GM20000 (cell line): ENCODE measurements at places on chromosomes 3 and 15.
A peak's percentile ranks its signal among the peaks of the same experiment; 100 is the strongest.

GRCh38 chr3:33115024-33115768 lies 1.4 kb downstream of the CRTAP start:
- no peak for DNase-seq

- DNase-seq, result no peak
These were observed 343.5 kb downstream of the EDEM1 start for GRCh38 chr3:5531039-5531438.

- peak; percentile 60 for DNase-seq
These were observed 73.0 kb downstream of the OXNAD1 start for GRCh38 chr3:16337856-16338540.

DNA sequence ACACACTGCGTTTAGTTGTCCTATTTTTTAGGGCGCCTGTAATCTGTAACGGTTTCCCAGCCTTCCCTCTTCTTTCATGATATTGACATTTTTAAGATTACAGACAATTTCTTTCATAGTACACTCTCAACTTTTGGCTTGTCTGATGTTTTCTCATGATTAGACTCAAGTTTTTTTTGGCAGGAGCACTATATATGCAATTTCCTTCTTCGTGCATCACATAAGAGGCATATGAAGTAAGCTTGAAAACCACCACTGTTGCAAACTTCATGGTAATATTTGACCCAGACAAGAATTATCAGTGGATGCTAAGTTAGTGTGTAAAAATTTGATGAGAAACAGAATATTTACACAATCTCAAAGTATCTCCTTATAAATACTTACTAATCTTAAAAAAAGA lies 119.2 kb upstream of the CMC1 start:
- DNase-seq, result no peak

- DNase-seq, result no peak
These were observed 254.6 kb downstream of the UACA start for GRCh38 chr15:70508561-70509281.

DNA sequence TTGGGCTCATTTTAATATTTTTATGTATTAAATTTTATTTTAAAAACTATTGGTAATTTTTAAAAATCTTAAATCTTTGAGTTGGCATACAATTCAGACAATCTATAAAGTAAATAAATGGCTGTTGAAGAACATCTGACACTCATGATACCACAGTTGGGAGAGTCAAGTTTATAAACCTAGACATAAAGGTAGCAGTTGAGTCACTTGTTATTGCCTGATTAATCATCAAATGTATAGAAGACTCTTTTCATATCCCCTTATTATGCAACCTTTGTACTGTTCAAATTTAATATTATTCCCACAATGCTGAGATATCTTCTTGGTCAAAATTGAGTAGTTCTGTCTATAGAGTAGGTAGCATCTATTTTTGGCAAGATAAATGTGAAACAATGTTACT lies 19.6 kb downstream of the PAQR9 start:
- no peak for DNase-seq

GRCh38 chr3:65351753-65352152 lies 664.0 kb upstream of the ADAMTS9 start:
- no peak for DNase-seq

DNA sequence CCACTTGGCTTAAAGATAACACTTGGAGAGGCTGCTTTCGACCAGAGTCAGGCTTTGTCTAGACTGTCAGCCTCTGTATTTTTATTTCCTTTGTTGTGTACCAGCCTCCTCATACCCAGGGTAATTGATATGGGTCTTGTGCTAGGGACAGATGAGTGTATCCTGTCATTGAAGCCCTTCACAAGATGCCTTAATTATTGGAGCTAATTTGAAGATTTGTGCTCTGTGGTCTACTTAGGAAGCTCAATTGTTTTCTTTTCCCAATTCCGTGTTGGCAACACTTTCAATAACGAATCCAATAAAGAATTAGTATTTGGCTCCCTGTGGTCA lies 60.5 kb upstream of the DPH6 start:
- DNase-seq, result no peak

DNA sequence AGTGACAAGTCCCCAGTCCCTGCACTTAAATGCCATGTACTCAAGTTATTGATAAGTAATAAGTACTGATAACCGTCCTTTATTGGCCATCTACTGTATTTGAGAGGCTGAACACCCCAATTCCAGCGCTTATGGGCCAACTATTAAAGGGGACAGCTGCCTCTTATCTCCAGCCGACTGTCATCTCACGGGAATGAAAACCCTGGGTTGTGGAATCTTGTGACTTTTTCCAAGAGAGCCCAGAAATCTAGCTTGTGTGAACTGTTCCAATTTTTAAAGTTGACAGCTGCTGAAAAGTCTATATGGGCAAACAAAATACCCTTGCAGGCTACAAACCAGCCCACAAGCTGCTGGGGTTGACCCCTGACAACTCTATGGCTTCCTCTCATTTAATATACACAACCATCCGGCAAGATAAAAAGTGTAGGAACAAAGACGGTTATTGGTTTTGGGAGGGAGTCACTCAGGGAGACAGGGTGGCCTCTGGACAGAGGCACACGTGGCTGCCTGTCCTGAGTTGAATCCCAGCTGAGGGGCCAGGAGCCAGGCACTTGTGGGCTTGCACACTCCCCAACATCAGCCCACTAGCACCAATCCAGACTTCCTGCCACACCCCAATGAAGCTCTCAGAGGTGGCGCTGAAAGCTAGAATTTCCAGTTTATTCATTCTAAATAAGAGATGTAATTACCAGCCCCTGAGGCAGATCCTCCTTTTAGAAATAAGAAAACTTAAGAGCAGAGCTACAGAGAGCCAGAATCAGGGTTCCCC lies 16.2 kb downstream of the SPSB4 start:
- no peak for DNase-seq

- no peak for DNase-seq
These were observed 60.2 kb downstream of the DENND4A start for GRCh38 chr15:65731926-65732325.

- DNase-seq, result no peak
These were observed 302.2 kb downstream of the TUSC7 start for GRCh38 chr3:117011687-117012250.

- DNase-seq, result no peak
These were observed 88.2 kb upstream of the TSC22D2 start for GRCh38 chr3:150319900-150320299.

DNA sequence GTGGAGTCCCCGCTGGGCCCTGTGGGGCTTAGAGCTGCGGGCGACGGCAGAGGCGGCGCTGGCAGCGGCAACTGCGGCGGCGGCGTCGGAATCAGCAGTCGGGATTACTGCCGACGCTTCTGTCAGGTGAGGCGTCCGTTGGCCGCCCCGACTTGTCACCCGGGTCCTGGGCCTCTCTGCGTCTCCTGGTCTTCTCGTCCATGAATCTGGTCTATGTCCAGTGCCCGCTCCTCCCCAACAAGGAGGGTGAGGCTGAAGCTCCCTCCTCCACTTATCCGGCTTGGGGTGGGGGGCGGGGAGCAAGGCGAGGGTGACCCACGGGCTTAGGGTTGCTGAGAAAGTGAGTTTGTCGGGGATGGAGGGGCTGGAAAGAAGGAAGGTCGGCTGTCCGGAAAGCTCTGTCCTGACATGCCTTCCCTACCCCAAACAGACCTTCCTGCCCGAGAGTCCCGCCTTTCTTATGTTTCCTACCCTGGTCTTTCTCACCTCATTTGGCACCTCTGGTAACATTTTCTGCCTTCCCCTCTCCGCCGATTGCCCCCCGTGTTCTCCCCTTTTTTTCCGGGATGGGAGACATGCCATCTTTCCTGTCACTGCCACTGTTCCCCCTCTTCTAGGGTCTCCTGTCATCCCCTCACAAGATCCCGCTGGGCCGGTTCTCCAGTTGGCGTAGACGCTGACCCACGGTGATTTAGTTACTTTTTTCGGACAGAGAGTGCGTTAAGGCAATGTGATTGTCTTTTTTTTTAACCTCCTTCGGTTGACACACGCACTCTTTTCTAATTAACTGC lies 520 bp downstream of the ZNF654 start:
- DNase-seq, result peak; percentile 25

DNA sequence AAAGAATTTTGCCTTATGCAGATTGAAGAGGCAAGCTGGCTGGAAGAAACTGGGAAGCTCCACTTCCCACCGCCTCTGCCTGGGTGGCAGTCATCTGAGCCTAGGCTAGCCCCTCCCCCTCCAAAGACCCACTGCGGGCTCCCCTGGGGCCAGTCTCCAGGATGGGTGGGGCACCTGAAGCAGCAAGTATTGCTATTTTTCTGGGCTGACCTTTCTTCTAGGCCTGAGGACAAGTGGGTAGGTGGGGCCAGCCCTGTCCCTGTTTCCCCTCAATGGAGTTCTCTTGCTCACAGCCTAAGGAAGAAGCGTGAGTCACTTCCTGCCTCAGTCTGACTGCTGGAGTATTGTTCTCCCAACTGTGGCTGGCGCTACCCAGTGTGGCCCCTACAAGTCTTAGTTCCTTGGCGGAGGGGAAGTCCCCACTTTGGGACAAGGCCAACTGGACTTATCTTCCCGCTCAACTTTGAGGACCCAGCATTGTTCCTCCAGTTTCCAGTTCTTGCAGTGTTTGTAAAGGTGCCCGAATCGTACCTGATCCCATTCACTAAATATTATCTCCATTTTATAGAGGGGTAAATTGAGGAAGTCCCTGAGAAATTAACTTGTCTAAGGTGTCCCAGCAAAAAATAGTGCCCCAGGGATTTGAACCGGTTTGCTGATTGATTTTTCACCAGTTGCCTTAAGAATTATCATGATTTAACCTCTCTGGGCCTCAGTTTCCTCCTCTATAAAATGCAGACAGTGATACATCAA lies 1.4 kb downstream of the FURIN start:
- no peak for DNase-seq

- DNase-seq, result no peak
These were observed 212.2 kb upstream of the TP63 start for GRCh38 chr3:189419038-189419437.

DNA sequence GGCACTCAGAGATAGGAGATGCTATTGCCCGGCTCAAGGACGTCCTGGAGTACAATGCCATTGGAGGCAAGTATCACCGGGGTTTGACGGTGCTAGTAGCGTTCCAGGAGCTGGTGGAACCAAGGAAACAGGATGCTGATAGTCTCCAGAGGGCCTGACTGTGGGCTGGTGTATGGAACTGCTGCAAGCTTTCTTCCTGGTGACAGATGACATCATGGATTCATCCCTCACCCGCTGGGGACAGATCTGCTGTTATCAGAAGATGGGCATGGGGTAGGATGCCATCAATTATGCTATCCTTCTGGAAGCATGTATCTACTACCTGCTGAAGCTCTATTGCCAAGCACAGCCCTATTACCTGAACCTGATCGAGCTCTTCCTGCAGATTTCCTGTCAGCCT lies 26.4 kb downstream of the BCL2A1 start:
- DNase-seq, result no peak

GRCh38 chr15:60389261-60390077 lies 8.3 kb downstream of the ANXA2 start:
- DNase-seq, result peak; percentile 66

GRCh38 chr3:156577736-156578135 lies 22.8 kb upstream of the SSR3 start:
- DNase-seq, result no peak

GRCh38 chr3:196501316-196502044 lies 2.1 kb downstream of the RNF168 start:
- peak; percentile 12 for DNase-seq

DNA sequence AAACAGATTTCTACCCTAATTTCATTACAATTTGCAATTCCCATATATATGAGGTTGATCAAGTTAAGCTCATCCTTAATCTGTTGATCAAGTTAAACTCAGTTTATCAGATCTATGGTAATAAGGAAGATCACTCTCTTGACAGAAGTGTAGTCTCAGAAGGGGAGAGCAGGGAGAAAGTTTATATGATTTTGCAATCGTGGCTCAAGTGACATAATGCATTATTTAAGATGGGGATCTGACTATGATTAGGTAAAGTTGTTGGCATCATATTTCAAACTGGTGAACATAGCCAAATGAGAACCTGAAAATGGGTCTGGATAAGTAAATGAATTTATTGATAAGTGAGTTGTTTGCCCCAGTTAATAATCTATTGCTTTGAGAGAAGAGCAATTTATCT lies 995.3 kb downstream of the OTOL1 start:
- no peak for DNase-seq

- DNase-seq, result no peak
These were observed 3.6 kb downstream of the HERC1 start for GRCh38 chr15:63830113-63830512.

GRCh38 chr3:133271539-133271938 lies 128.3 kb upstream of the BFSP2 start:
- DNase-seq, result no peak

DNA sequence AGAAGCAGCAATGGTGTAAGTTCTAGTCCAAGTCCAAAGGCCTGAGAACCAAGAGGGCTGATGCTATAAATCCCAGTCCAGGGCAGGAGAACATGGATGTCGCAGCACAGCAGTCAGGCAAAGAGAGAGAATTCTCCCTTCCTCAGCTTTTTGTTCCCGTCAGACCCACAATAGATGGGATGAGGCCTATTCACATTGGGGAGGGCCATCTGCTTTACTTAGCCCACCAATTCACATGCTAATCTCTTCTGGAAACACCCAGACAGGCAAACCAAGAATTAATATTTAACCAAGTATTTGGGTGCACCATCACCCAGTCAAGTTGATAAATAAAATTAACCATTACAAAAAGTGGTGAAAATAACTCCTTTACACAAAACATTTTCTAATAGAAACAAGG lies 511.7 kb upstream of the UBE2E2 start:
- no peak for DNase-seq

GRCh38 chr15:88912500-88912921 lies 668 bp downstream of the MFGE8 start:
- peak; percentile 18 for DNase-seq

DNA sequence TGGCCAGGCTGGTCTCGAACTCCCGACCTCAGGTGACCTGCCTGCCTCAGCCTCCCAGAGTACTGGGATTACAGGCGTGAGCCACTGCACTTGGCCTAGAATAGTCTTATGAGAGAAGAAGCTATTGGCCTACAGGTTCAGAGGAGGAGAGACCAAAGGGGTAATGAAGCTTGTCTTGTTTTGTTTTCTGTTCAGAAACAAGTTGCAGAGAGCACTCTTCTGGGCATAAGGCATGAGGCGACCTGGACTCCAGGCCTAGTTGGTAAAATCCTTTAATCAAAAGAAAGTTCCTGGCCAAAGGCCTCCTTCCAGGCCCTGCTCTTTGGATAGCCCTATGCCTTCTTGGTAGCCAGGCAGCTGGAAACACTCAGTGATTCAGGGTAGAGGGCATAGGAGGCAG lies 87.3 kb upstream of the SKOR1 start:
- DNase-seq, result no peak

- DNase-seq, result no peak
These were observed 298.6 kb upstream of the ZNF717 start for GRCh38 chr3:76083992-76084391.

DNA sequence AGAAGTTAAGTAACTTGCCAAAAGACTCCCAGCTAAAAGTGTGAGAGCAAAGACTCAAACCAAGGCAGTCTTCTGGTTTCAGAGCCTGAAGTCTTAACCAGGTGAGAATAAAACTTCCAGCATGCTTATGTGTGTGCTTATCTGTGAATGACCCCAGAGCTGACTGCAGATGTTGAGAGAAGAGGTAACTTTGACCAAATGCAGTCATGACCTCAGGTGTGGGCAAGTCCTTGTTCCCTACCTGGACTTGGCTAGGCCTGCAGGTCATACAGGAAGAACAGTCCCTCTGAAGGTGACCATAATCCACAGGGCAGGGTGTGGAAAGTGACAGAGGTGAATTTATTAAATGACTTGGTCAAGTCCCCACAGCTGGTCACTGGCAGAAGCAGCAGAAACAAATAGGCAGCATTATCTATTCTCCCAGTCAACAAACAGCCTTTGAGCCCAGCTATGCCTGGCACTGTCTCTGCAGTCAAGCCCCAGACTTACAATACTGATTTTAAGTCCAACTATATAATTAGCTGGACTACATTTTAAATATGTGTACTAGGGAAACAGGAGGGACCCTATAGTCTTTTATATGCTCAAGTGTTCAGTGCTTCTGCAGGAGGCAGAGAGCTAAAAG lies 3.0 kb upstream of the CPEB1 start:
- no peak for DNase-seq
